ENCODE measurements at places on chromosomes 7 and 10.

DNA sequence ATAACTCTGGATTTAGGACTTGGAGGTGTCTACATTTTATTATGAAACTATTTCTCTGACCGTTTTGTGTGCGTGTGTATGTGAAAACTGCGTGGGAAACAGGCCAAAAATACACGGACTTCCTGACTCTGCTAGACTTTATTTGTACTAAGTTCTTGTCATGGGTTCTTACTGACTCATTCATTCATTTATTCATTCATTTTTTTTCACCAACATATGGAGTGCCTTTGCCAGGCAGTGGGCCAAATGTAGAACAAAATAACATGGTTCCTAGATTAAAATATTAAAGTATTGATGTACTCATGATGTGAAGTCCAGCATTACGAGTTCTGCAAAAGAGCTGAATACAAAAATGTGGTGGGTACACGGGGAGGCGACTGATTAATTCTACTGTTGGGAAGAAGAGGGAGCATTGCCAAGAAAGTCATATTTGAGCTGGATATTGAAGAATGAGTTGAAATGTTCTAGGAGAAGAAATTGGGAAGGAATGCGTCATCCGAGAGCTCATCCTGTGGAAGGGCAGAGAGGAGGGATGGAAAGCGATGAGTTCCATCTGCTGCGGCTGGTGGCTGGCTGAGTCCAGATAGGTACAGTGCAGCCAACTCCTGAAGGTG is 24.6 kb downstream of the CACNB2 start:
- no peaks in the 10 kb centered on the region for H3K36me3 ChIP-seq
- H3K27ac ChIP-seq: no peak overlapping the region
- H3K4me3 ChIP-seq: no peak overlapping the region
- H3K4me1 ChIP-seq: no peaks in the 10 kb centered on the region

DNA sequence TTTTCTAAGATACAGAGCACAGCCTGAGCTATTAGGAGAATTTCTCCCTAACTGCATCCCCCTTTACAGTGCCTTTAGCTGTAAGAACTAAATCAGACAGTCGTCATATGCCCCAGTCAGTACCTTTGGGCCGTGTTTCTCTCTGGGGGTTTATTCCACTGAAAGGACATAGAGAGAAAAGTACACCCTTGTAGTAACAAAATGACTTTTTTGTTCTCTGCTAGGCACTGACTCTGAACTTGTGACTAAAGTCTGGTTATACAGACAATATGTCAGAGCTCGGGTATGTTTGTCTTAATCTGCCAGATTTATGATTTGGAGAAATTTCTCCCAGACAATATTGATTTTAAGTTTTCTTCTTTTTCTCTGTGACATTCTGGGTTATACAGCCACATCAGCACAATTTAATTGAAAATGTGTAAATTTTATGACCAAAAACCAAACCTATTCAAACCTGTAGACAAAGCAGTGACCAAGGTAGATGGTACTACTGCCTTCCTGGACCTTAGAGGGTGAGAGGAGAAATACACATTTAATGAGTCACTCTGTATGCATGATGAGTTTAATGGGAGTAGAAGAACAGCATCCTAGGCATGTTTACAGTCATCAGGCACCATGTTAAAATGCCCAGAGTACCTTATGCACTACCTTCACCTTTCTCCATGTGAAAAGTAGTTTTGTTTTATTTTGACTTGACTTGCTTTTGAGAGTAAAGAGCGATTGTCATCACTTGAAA is 156.1 kb upstream of the PLXDC2 start:
- H3K4me3 ChIP-seq: no peak overlapping the region
- H3K4me1 ChIP-seq: no peaks in the 10 kb centered on the region
- no peaks in the 10 kb centered on the region for H3K27me3 ChIP-seq
- no peak overlapping the region for H3K27ac ChIP-seq

DNA sequence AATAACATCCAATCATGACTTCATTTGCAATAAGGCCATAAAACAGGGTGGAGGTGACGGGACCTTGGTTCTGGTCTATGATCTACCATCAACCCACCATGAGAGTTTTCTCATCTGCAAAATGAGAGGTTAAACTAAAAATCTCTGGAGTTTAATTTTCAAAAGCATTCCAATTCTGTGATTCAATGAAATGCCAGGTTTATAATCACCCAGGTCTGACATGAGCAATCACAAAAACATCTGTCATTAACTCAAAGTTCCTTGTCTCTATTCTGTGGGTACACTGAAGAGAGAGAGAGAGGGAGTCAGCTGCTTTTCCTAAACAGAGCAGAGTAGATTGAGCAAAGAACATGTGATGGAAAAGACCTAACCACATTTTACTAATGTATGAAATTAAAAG is 75.4 kb downstream of the NUDCD3 start:
- no peaks in the 10 kb centered on the region for H3K27me3 ChIP-seq
- no peak overlapping the region for H3K4me3 ChIP-seq
- H3K36me3 ChIP-seq: peaks cover 25% of the 10 kb centered on the region
- DNase-seq: no peak
- no peak overlapping the region for H3K27ac ChIP-seq

- peaks cover 6% of the 10 kb centered on the region for H3K27me3 ChIP-seq
- no peak overlapping the region for H3K4me3 ChIP-seq
- no peaks in the 10 kb centered on the region for H3K36me3 ChIP-seq
Measured at GRCh38 chr10:114426476-114426875, 22.2 kb upstream of the AFAP1L2 start.

GRCh38 chr7:106257752-106258151 is 27.0 kb downstream of the NAMPT start:
- H3K27ac ChIP-seq: no peak overlapping the region
- H3K4me1 ChIP-seq: peaks cover 61% of the 10 kb centered on the region

DNA sequence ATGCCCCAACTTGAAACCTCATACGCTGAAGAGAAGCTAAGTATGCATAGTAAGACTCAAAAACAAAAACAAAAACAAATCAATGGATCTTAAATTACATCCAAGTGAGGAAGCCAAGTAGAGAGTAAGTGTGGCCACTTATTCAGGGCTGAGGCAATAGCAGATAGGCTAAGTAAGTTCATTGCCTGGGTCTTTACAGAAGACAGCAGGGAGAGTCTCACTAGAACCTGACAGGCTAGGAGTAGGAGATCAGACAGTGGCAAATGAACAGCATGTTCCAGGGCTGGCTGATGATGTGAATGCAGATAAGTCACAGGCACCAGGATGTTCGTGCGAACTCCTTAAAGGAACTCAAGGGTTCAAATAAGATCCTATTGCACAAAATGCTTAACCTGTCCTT is 568.6 kb downstream of the KCNMA1 start:
- no peak overlapping the region for H3K4me3 ChIP-seq
- H3K27me3 ChIP-seq: no peaks in the 10 kb centered on the region
- no peaks in the 10 kb centered on the region for H3K4me1 ChIP-seq

GRCh38 chr10:49417311-49418052 is 21.6 kb upstream of the DRGX start:
- H3K4me1 ChIP-seq: no peaks in the 10 kb centered on the region
- H3K4me3 ChIP-seq: no peak overlapping the region
- DNase-seq: no peak
- H3K27ac ChIP-seq: no peak overlapping the region
- H3K27me3 ChIP-seq: no peaks in the 10 kb centered on the region
- H3K36me3 ChIP-seq: no peaks in the 10 kb centered on the region

DNA sequence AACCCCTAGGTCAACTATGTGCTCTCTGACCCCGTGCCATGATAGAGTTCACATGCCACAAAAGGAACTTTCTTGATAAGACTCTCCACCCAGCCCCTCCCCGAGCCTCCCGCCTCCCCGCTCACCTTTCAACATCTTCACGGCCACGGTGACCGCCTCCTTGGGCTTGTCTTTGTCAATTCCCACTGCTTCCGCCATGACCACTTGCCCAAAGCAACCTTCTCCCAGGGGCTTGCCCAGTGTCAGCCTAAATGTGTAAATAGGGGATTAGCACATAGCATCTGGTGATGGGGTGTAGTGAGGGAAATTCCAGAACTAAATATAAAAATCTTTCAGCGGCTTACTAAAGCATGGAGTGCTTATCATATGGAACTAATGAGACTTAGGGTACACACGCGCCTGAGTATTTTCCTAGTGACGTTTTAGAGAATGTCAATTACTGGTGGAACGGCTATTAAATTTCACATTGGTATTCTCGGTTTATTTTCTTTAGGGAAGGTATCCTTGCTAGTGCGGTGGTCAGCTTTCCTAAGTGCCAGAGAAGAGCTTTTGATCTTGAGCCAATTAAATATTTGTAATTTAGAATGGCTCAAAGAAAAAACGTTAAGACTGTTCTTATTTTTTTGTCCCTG is 97.4 kb downstream of the FGFR2 start:
- H3K36me3 ChIP-seq: no peaks in the 10 kb centered on the region
- DNase-seq: no peak
- H3K4me3 ChIP-seq: no peak overlapping the region
- H3K27me3 ChIP-seq: no peaks in the 10 kb centered on the region
- no peaks in the 10 kb centered on the region for H3K4me1 ChIP-seq

GRCh38 chr10:61098966-61099365 is 155.0 kb upstream of the RHOBTB1 start:
- H3K27ac ChIP-seq: no peak overlapping the region
- DNase-seq: no peak
- H3K27me3 ChIP-seq: peaks cover 4% of the 10 kb centered on the region
- no peaks in the 10 kb centered on the region for H3K36me3 ChIP-seq
- H3K4me1 ChIP-seq: no peaks in the 10 kb centered on the region
- no peak overlapping the region for H3K4me3 ChIP-seq

- H3K27ac ChIP-seq: no peak overlapping the region
- H3K4me3 ChIP-seq: no peak overlapping the region
- H3K4me1 ChIP-seq: no peaks in the 10 kb centered on the region
- peaks cover 12% of the 10 kb centered on the region for H3K27me3 ChIP-seq
Measured at GRCh38 chr10:1290071-1290471, 233.9 kb downstream of the WDR37 start.

GRCh38 chr7:157542068-157543021 is 205.5 kb downstream of the DNAJB6 start:
- peaks cover 2% of the 10 kb centered on the region for H3K36me3 ChIP-seq
- no peak for DNase-seq
- H3K4me1 ChIP-seq: peaks cover 16% of the 10 kb centered on the region
- no peak overlapping the region for H3K27ac ChIP-seq
- H3K4me3 ChIP-seq: no peak overlapping the region

- DNase-seq: no peak
- H3K4me3 ChIP-seq: no peak overlapping the region
- no peak overlapping the region for H3K27ac ChIP-seq
Measured at GRCh38 chr7:25429731-25430130, 201.4 kb upstream of the NPVF start.

GRCh38 chr10:29748109-29748650 is 113.4 kb upstream of the SVIL start:
- no peak for DNase-seq
- H3K4me1 ChIP-seq: no peaks in the 10 kb centered on the region
- H3K27me3 ChIP-seq: peaks cover 17% of the 10 kb centered on the region
- no peak overlapping the region for H3K27ac ChIP-seq

DNA sequence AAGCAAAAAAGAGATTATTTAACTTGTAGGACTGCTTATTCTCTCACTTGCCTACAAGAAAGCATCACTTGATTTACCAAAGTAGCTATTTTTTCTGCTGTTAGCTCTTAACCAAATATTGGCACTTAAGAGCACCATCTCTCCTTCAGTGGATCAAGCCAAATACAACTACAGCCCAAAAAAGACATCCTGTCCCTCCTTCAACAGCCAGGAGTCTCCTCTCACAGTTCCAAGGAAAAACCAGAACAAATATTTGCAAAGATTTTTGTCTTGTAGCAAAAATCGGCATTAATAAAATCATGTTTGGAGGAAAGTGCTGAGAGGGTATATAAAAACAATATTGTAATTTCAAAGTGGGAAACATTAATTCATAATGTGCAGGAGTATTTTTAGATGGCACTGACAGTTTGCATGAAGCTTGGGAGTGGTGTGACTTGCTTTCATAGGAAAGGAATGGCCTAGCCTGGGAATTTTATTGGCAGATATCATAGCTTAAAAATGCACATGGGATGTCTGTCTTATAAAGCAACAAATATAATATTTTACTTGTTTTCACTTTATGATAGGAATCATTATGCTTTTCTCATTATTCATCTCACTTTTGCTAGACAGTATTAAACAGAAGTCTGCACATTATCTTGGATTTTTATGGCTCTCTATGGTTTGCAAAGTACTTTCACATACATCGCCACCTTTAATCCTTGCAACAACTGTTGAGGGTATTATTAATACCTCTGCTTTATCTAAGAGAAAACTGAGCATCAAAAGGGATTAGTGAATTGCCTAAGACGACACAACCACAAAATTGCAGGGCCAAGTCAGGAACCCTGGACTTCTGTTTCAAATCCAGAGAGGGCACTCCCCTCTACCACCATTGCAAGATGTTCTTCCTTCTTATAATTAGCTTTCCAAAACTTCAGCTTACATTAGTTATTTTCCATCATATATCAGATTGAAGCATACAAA is 103.5 kb downstream of the AGMO start:
- H3K27ac ChIP-seq: no peak overlapping the region
- no peaks in the 10 kb centered on the region for H3K4me1 ChIP-seq
- no peaks in the 10 kb centered on the region for H3K27me3 ChIP-seq
- H3K36me3 ChIP-seq: no peaks in the 10 kb centered on the region
- no peak for DNase-seq
- no peak overlapping the region for H3K4me3 ChIP-seq

DNA sequence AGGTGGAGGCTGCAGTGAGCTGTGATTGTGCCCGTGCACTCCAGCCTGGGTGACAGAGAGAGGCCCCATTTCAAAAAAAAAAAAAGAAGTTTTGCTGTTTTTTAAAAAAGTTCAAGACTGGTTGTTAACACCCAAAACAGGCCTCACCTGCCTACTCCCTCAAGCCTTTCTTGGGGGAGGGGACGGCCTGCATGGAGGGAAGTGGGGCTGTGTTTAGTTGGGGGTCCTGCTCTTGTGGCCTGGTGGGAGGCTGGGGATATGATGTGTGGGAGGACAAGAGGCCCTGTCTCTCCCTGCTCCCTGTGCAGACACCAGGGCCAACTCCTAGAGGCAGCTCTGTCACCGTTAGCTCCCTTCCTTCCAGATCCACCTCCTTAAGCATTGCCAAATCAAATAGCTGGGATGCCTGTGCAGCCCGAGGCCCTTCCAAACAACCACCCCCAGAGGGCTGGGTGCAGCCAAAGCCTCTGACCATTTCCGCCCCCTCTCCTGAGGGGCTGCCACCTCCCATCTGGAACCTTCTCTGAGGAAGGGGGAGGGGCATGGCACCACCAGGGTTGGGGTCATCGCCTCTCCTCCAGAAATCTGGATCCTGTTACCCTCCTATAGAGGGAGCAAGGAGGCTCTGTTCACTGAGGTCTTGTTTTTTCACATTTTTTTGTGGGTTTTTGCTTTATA is 32.9 kb upstream of the ANKRD2 start:
- no peaks in the 10 kb centered on the region for H3K36me3 ChIP-seq
- H3K27me3 ChIP-seq: peaks cover 2% of the 10 kb centered on the region
- H3K4me1 ChIP-seq: peaks cover 21% of the 10 kb centered on the region
- H3K4me3 ChIP-seq: no peak overlapping the region
- DNase-seq: no peak

DNA sequence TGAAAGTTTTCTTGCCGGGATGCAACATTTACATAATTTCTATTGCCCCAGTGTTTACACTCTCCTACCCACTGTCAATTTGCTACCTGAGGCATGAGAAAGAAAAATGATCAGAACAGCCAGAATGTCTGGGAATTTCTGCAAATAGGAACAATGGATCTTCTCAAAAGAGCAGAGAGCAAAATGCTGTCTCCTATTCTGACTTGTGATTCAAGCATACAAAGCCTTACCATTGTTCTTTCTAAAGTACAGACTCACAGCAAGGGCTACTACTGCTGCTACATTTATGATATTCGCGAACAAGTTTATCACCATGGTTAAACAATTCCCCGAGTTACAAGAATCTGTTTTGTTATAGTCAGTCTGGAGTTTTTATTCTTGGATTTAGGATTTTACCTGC is 329.9 kb upstream of the CELF2 start:
- H3K27me3 ChIP-seq: no peaks in the 10 kb centered on the region
- no peak overlapping the region for H3K4me3 ChIP-seq
- no peak overlapping the region for H3K27ac ChIP-seq
- H3K4me1 ChIP-seq: no peaks in the 10 kb centered on the region
